Heart left ventricle (tissue), 16 donors: ENCODE measurements at places on chromosomes 5 and 9.

- DNase-seq, result no peak
Measured at GRCh38 chr9:113514061-113514460, 50.5 kb downstream of the RGS3 start.

GRCh38 chr9:99093492-99093791 lies 11.5 kb upstream of the TGFBR1 start:
- no peak for DNase-seq

- DNase-seq, result peak; percentile 24
Measured at GRCh38 chr5:64939772-64940510, 171.2 kb downstream of the CWC27 start.

DNA sequence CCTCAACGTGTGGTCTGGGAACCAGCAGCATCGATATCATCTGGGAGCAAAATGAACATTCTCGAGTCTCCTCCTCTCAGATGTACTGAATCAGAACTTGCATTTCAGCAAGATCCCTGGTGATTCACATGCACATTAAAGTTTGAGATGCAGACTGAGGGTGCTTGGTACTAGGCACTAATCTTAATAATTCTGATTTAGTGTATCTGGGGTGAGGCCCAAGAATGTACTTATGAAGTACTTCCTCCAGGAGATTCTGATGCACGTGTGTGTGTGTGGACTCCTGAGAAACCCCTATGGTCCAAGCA lies 56.2 kb upstream of the EQTN start:
- no peak for DNase-seq

DNA sequence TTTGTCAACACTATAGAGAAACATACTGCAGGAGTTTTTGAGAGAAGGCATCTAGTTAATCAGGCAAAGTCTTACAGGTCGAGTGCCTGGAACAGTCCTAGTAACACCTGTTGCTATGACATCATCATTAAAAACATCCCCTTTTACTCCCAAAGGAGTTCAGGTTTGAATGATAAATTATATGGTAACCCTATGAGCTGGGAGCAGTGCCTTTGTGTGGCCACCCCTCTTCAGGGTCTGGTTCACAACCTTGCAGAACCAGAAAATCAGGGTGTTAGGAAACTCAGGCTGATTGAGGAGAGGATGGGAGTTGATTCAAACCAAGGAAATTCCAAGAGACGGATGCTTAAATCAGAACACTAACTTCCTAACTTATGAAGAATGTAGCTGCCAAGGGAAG lies 179.1 kb upstream of the RASEF start:
- no peak for DNase-seq

DNA sequence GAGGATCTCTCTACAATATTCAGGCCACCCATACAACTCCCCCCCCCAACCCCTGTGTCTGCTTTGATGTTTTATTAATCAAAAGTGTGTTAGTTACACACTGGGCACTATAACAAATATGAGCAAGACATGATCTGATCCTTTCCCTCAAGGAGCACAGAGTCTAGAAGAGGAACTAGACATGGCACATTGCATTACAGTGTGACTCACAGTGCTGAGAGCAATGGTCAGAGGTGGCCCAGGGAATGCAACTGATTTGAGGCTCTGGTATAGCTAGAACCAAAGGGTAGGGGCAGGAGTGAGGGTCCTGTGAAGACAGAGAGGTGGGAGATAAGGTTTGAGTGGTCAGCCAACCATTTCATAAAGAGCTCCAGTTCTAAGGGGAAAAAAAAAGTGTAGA lies 539.2 kb downstream of the ACTL7B start:
- no peak for DNase-seq

DNA sequence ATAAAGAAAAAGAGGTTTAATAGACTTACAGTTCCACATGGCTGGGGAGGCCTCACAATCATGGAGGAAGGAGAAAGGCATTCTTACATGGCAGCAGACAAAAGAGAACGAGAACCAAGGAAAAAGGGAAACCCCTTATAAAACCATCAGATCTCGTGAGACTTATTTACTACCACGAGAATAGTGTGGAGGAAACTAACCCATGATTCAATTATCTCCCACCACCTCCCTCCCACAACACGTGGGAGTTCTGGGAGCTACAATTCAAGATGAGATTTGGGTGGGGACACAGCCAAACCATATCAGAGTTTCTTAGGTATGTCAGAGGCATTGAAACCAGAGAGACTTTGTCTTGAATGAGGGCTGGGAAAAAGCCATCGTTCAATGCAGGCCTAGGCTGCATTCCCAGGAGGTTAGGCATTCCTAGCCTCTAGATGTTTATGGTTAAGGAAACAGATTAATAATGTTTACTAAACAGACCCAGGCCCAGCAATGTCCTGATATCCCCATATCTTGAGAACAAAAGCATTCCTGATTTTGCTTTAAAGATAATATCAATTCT lies 7.5 kb upstream of the PAIP1 start:
- no peak for DNase-seq

- no peak for DNase-seq
Measured at GRCh38 chr5:2752059-2752820, 763 bp upstream of the IRX2 start.

DNA sequence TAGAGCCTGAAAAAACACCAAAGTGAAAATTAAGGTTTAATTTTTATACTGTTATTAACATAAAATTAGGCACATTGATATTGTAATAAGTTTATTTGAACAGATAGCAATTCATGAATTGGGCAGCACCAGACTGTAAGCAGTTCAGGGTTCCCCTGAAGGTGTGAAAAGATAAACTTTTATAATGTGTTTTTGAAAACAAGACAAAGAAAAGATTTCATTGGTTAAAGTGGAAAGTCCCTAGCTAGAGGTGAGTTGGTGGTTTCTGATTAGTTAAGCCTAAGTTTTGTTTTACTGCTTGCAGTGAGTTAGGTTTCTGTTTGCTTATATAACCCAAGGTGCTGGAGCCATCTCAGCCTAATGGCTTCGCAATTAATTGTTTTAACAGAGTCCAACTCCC lies 96.5 kb upstream of the RPS23 start:
- DNase-seq, result no peak

DNA sequence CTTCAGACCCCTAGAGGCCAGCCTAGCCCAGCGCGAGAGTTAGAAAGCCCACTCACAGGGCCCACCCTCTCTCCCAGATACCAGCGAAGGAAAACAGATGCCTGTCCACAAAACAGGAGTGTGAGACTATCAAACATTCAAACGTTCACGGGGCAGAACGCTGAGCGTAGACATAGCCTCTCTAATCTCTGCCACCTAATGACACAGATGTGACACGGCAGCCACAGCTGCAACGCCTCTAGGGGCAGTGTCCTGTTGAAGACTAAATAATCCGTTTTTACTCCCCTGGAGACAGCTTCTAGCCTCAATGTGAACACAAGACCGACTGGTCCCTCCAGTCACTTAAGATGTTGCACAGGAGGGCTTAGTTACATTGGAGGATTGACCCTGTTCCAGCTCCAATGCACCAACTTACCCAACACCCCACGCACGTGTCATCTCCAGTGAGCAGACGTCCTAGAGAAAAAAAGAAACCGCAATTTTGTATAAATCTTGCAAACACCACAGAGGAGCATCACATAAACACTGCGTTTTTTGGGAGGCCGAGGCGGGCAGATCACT lies 14.3 kb downstream of the DIPK1B start:
- DNase-seq, result no peak

DNA sequence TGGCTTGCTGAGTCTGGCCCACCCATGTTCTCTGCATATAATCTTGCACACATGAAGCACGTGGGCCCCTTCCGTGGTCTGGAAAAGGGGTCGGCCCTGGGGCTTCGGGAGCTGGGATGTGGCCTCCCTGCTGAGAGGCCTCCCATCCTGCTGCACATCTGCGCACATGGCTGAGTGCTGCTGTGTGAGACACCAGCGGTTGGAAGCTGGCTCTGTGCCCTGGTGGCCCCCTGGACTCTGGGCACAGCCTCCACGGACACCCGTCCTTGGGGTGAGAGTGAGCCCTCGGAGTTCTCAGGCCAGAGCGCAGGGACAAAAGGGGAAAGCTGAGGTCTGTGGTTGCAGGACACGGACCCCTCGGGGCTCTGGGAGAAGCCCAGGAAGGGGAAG lies 115.8 kb downstream of the RXRA start:
- DNase-seq, result no peak

DNA sequence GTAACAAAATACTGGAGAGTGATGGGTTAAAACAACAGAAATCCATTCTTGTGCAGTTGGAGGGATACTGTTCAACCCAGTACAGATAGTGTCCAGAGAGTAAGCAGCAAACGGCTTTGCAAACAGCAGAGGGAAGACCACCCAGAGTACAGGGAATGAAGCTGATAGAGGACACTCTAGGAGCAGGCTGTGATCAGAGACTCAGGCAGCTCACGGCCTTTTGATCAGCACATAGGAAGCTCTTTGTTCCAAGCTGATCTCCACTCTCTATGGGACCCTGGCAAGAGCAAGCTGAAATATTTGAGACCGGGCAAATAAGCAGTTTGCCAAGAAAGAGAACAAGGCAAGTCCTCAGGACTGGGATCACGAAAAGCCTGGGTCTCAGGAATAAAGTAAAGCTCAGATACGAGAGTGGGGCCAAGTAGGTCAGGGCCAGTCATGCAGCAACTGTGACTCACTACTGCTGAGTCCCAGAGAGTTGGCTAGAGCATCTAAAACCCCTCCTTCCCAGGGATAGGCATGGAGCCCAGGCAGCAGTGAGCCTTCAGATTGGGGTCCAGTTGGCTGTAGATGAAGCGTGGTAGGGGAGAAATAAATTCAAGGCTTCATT lies 52.4 kb downstream of the MELK start:
- peak; percentile 43 for DNase-seq

- no peak for DNase-seq
Measured at GRCh38 chr9:129886226-129887174, 51.2 kb downstream of the USP20 start.

- DNase-seq, result no peak
Measured at GRCh38 chr5:181052672-181053487, 12.8 kb downstream of the BTNL9 start.

DNA sequence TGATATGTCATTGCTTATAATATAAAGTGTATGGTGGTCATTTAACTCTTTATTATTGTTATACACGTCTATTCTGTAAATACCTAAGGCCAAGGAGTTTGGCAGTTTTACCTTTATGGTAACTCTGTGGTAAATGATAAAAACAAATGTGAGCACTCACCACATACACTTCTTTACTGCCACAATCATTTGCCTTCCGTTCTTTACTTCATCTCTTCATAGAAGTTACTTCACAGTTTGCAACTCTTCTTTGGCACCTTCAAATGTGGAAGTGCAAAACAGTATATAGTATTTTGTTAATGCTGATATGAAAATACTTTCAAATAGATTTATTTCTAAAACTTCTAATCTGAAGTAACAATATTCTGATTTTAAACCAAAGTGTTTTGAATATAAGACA lies 4.4 kb upstream of the MEF2C start:
- DNase-seq, result no peak

- peak; percentile 51 for DNase-seq
Measured at GRCh38 chr5:28077291-28078240, 1039.2 kb upstream of the CDH9 start.

DNA sequence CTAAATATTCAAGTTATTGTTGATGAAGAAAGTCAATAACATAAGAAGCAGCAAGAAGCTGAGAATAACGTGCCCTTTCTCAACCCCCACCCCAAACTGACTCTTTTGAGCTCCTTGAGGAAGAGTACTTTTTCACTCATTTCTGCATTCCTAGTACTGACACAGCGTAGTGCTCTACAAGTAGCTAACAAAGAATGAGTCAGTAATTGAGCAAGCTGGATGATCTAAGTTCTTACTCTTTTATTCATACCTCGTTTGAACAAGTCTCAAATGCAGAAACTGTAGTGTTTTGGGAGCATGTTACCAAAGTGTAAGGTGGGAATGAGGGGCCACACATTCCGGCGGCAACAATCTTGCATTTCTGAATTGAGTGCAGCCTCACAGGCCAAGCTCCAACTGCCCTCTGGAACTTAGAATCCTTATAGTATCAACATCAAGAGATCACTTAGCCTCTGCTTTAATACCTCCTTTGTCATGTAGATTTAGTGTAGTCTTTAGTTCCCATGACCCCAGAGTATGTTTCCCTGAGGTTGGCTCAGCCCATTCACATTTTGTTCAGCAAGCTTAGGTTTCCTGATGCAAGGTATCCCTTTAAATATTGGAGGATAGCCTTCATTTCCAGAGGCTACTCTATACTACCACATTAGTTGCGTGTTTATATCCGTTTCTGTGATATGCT lies 152.0 kb downstream of the PRR16 start:
- DNase-seq, result no peak

- no peak for DNase-seq
Measured at GRCh38 chr9:69454321-69454720, 129.3 kb downstream of the ENTREP1 start.

- no peak for DNase-seq
Measured at GRCh38 chr5:43631182-43631910, 28.4 kb downstream of the NNT start.

- no peak for DNase-seq
Measured at GRCh38 chr5:146016764-146017484, 80.5 kb downstream of the SH3RF2 start.

- no peak for DNase-seq
Measured at GRCh38 chr9:93683331-93684134, 107.1 kb downstream of the PHF2 start.

- no peak for DNase-seq
Measured at GRCh38 chr5:125153231-125153630, 406.8 kb upstream of the ZNF608 start.

- DNase-seq, result no peak
Measured at GRCh38 chr5:58759745-58760144, 176.9 kb downstream of the RAB3C start.

DNA sequence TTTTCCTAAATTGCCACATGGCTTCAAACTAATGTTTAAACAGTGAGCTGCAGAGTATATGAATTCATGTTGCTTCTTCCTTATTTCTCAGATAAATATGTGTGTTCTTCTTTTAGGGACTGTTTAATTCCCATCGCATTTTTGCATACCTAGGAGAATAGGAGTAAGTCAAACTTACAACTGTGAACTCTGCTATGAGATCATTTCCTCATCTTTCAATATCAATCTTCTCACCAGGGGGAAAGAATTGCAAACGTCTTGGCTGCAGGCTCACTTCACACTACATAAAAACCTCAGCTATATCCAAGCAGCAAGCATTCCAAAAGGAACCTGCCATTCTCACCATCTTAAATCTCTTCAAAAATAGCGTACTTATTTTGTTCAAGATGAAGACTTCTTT lies 271.0 kb downstream of the DNAH5 start:
- no peak for DNase-seq

DNA sequence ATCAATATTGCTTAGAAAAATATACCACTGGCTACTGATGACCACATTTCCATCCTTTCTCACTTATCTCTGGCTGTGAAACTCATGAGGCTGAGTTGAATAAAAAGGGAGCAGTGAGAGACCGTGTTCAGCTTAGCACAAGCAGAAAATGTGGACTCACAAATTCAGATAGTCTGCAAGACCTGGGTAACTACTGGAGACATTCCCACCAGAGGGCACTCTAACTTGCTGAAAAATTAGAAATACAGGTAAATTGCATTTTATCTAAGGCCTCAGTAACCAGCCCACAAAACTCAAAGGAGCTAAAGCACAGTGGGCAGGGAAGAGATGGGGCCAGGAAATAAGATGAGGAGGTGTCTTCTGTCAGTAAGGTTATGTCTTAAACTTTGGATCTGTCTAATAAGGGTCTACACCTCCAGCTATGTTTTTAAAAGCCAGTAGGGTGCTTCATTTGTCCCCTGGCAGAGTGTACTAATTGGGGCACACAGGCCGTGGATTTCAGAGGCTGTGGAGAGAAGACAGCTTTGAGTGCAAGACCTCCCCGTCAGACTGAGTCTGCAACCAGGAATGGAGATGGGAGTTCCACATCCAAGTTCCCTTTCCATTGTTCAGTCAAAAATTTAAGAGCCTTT lies 8.7 kb upstream of the NDUFB6 start:
- no peak for DNase-seq
